Colonic mucosa (tissue), 4 donors: ENCODE measurements at places on chromosomes 7 and 10. TPM values are rescaled to one million over a fixed set of nuclear protein-coding genes. Genes with fewer than 3 reads are reported as not detected.

DNA sequence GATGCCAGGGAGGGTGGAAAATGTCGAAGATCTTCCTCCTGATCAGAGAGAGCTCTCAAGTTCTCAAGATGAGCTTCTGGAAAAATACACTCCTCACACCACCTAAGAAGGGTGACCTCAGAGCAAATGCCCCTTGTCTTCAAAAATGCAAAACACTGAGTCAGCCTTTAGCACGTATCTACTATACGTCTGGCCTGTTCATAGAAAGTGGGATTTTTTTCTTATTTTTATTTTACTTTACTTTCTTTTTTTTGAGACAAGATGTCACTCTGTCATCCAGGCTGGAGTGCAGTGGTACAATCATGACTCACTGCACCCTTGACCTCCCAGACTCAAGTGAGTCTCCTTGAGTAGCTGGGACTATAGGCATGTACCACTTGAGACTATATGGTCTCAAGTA lies 57.1 kb downstream of the AFAP1L2 start:
- no peaks in the 10 kb centered on the region for H3K27me3 ChIP-seq
- no peaks in the 10 kb centered on the region for H3K36me3 ChIP-seq
- no peak for DNase-seq
- no peak overlapping the region for H3K27ac ChIP-seq
- H3K4me1 ChIP-seq, result no peaks in the 10 kb centered on the region
- no peak overlapping the region for H3K4me3 ChIP-seq

DNA sequence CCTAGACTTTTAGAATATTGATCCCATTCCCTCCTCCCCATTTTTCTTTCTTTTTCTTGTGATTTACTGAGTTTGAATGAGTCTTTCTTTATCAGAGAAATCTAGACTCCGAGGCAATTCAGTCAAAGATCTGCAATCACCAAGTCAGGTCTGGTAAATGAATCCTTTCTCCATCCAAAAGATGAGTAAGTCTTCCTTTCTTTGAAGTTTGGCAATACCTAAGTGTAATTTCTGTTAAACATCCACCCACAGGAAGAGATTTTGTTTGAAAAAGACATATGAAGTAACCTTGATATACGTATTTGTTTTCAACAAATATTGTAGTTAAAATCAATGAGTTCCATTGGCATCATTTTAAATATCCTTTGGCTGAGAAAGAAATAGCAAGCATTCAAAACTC lies 58.3 kb downstream of the SLC39A12 start:
- H3K27me3 ChIP-seq, result no peaks in the 10 kb centered on the region
- no peaks in the 10 kb centered on the region for H3K4me1 ChIP-seq
- no peaks in the 10 kb centered on the region for H3K36me3 ChIP-seq
- H3K4me3 ChIP-seq, result no peak overlapping the region

MAGI2 gene
- total RNA-seq, result 2.4 TPM

NEUROD6 gene
- total RNA-seq, result not detected

KAT6B gene
- total RNA-seq, result 18.7 TPM

GRCh38 chr10:102715880-102716279 lies 1.4 kb downstream of the SFXN2 start:
- DNase-seq, result no peak
- H3K4me1 ChIP-seq, result peaks cover 5% of the 10 kb centered on the region
- H3K36me3 ChIP-seq, result no peaks in the 10 kb centered on the region
- H3K27ac ChIP-seq, result no peak overlapping the region
- no peaks in the 10 kb centered on the region for H3K27me3 ChIP-seq

CFAP46 gene
- not detected for total RNA-seq

DNA sequence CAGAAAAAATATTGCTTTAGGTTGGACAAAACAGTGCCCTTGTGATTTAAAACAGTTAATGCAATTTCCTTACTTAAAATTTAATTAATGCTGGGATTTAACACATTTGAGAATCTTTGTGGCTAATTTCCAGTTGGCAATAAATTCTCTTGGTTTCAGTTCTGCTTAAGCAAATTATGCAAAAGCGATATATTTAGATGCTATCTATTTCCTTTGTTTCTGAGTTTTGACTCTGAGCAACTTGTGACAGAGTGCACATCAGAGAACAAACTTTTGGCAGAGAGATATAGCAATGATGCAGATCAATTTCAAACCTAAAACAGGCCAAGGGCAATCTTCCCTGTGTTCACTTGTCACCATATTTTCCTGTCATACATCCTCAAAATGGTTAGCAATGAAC lies 933.6 kb upstream of the ZWINT start:
- no peak overlapping the region for H3K27ac ChIP-seq
- no peak overlapping the region for H3K4me3 ChIP-seq
- DNase-seq, result no peak

DNA sequence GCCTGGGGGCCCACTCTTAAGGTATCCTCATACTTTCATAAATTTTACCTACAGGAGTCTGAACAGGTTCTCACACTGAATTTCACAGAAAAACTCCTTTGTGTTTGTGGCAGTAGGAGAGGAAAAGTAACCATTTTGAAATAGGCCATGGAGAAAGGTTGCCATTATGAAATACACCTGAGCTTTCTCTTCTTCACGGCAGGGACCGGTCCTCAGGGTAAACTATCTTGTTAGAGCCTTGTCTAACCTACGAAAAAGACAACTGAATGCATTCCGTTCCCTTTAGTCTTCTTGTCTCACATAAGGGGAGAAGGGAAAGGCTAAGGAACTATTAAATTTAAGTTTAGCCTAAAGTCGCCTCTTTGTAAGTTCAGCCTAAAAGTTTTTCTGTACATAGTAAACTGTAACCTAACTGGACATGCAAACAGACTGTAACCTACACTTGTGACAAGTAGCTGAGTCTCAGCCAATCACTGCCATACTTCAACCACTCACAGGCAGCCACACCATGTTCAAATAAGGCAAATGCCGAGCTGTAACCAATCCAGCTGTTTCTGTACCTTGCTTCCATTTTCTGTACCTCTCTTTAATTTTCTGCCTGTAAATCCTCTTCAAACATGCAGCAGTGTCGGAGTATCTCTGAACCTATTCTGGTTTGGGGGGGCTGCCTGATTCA lies 14.2 kb upstream of the RNF32 start:
- no peak overlapping the region for H3K4me3 ChIP-seq
- no peaks in the 10 kb centered on the region for H3K36me3 ChIP-seq
- DNase-seq, result no peak
- H3K27me3 ChIP-seq, result no peaks in the 10 kb centered on the region
- H3K4me1 ChIP-seq, result no peaks in the 10 kb centered on the region

GNAI1 gene
- 13.3 TPM for total RNA-seq

NCF1 gene
- total RNA-seq, result 2.0 TPM

DNA sequence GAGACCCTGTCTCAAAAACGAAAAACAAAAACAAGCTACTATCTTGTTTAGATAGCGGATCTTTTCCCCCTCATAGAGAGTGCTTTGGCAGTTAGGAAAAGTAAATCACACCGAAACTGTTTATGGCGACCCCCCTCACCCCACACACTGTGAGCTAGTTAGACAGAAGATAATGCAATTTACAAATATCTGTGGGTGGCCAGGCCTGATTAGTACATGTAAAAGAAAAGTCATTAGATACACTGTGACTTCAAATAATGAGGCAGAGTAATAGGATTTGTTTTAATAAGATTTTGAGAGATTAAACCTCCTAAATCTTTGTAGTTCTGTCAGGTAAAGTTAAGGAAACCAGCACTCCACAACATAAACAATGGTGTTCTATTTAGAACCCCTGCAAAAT lies 121.1 kb downstream of the ST7 start:
- DNase-seq, result no peak
- H3K4me3 ChIP-seq, result no peak overlapping the region
- H3K4me1 ChIP-seq, result no peaks in the 10 kb centered on the region
- no peak overlapping the region for H3K27ac ChIP-seq
- no peaks in the 10 kb centered on the region for H3K27me3 ChIP-seq

DNA sequence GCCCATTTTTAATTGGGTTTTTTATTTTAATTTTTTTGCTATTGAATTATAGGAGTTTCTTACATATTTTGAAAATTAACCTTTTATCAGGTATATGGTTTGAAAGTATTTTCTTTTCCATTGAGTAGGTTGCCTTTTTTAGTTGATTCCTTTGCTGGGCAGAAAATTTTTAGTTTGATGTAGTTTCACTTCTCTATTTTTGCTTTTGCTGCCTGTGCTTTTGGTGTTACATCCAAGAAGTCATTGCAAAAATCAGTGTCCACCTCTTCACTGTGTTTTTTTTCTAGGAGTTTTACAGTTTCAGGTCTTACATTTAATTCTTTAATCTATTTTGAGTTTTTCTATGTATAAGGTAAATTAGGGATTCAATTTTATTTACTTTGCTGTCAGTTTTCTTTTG lies 129.8 kb upstream of the FERD3L start:
- DNase-seq, result no peak
- no peaks in the 10 kb centered on the region for H3K36me3 ChIP-seq
- no peaks in the 10 kb centered on the region for H3K27me3 ChIP-seq
- no peak overlapping the region for H3K27ac ChIP-seq
- H3K4me1 ChIP-seq, result no peaks in the 10 kb centered on the region

ELN gene
- total RNA-seq, result 12.6 TPM

DNA sequence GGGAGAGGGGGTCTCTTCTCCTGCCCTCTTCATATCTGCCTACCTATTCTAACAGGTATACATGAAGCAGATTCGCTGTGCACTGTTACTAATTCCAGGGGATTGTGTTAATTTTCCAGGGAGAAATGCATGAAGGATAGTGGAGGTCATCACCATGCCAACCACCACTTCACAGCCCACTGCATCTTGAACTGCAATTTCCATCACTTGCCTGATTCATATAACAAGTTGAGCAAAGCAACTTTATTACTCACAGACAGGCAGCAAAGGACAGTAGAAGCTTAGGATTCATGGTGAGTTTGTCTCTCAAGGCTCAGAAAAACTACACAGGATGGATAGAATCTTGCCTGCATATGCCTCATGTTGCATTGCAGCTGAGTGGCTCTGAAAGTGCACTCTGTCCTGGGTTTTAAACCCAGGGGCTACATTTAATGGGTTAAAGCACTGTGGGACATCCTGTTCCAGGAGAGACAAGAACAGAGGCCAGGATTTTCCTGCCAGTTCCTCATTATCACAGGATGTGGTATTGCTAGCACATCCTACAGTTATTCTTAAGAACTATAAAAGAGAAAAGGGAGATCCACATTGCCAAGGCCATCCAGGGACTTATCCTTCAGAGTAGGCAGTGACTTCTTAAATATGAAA lies 136.9 kb upstream of the PRSS1 start:
- H3K27me3 ChIP-seq, result no peaks in the 10 kb centered on the region
- no peaks in the 10 kb centered on the region for H3K4me1 ChIP-seq

GRCh38 chr7:83824214-83824613 lies 175.3 kb upstream of the SEMA3E start:
- no peak for DNase-seq
- no peaks in the 10 kb centered on the region for H3K4me1 ChIP-seq
- H3K27ac ChIP-seq, result no peak overlapping the region

GRCh38 chr7:32535162-32535702 lies 39.9 kb downstream of the AVL9 start:
- H3K4me3 ChIP-seq, result no peak overlapping the region
- no peaks in the 10 kb centered on the region for H3K4me1 ChIP-seq
- no peak for DNase-seq
- H3K27ac ChIP-seq, result no peak overlapping the region

MBL2 gene
- total RNA-seq, result 0.17 TPM
